ENCODE measurements at places on chromosomes 2 and 18. TPM values are rescaled to one million over a fixed set of nuclear protein-coding genes. Genes with fewer than 3 reads are reported as not detected.

MORN2 gene
- total RNA-seq = 41.0 TPM

GPR75 gene
- total RNA-seq = 1.6 TPM

CD207 gene
- total RNA-seq = not detected

FAM124B gene
- not detected for total RNA-seq

CRYBA2 gene
- total RNA-seq = not detected
